ENCODE measurements at places on chromosomes 5 and 9. TPM values are rescaled to one million over a fixed set of nuclear protein-coding genes. Genes with fewer than 3 reads are reported as not detected.

GRCh38 chr9:110580850-110581249 is 1.3 kb upstream of the SVEP1 start:
- no peak overlapping the region for H3K27ac ChIP-seq
- no peak overlapping the region for H3K4me3 ChIP-seq
- no peaks in the 10 kb centered on the region for H3K36me3 ChIP-seq
- no peak for DNase-seq
- peaks cover 2% of the 10 kb centered on the region for H3K4me1 ChIP-seq
- H3K27me3 ChIP-seq = no peaks in the 10 kb centered on the region

DNA sequence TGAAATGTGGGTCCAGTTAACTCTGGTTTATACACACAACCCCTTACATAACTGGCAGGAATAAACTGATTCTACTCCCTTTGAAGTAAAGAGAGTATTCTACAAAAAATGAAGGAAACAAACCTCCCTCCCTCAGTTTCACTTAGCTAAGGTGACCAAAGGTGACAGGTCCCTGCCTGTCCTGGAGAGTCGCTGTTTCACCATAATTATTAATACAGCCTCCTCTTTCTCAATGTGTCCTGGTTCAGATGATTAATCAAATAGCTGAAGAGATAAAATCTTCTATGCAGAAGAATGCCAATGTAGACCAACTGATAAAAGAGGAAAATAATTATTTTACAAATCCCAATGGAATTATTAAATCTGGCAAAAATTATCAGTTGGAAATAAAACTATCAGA is 163.7 kb upstream of the GNA14 start:
- no peaks in the 10 kb centered on the region for H3K27me3 ChIP-seq
- H3K27ac ChIP-seq = no peak overlapping the region
- no peaks in the 10 kb centered on the region for H3K36me3 ChIP-seq
- DNase-seq = no peak

- no peak for DNase-seq
- H3K27me3 ChIP-seq = no peaks in the 10 kb centered on the region
- H3K4me3 ChIP-seq = peak within 1 kb of the TSS; percentile 34
Observed at GRCh38 chr5:42811591-42812446, at the start of gene SELENOP. Gene SELENOP, minus strand, starts transcription at chr5:42811892. Its CDS starts 3,539 bp downstream, at chr5:42808353.

GRCh38 chr9:137073992-137074399 is 3.3 kb upstream of the UAP1L1 start:
- no peaks in the 10 kb centered on the region for H3K27me3 ChIP-seq
- H3K4me1 ChIP-seq = no peaks in the 10 kb centered on the region
- H3K27ac ChIP-seq = no peak overlapping the region

DNA sequence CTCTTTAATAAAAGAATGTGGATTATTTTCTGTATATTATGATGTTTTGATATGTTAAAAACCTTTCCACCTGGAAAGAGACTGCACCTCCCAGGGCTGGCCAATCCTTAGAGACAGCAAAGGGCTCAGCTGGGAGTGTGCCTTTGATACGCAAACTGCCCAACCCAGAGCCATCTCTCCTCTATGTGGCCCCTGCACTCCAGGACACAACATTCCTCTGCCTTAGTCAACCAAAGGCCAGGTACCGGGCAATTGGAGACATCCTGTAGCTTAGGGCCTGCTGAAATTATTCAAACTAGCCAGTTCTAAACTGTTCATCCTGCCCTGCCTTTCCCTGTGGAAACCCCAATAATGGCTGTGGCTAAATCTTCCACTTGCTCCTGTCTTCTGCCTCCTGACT is 5.0 kb upstream of the HSPB3 start:
- H3K36me3 ChIP-seq = no peaks in the 10 kb centered on the region
- no peak for DNase-seq
- H3K27me3 ChIP-seq = no peaks in the 10 kb centered on the region
- no peak overlapping the region for H3K27ac ChIP-seq

Gene PCDHGA3
- total RNA-seq = 7.4 TPM

- no peaks in the 10 kb centered on the region for H3K27me3 ChIP-seq
- no peak overlapping the region for H3K27ac ChIP-seq
- no peaks in the 10 kb centered on the region for H3K36me3 ChIP-seq
Observed at GRCh38 chr9:89743573-89744254, 138.9 kb downstream of the GADD45G start.

GRCh38 chr5:87788416-87788815 is 375.7 kb upstream of the CCNH start:
- no peaks in the 10 kb centered on the region for H3K27me3 ChIP-seq
- no peak overlapping the region for H3K4me3 ChIP-seq
- H3K36me3 ChIP-seq = no peaks in the 10 kb centered on the region
- H3K27ac ChIP-seq = no peak overlapping the region

GRCh38 chr5:130278136-130278535 is 373.9 kb downstream of the CHSY3 start:
- H3K4me3 ChIP-seq = no peak overlapping the region
- peaks cover 3% of the 10 kb centered on the region for H3K4me1 ChIP-seq
- no peak overlapping the region for H3K27ac ChIP-seq

Gene RGS7BP
- 27.3 TPM for total RNA-seq

DNA sequence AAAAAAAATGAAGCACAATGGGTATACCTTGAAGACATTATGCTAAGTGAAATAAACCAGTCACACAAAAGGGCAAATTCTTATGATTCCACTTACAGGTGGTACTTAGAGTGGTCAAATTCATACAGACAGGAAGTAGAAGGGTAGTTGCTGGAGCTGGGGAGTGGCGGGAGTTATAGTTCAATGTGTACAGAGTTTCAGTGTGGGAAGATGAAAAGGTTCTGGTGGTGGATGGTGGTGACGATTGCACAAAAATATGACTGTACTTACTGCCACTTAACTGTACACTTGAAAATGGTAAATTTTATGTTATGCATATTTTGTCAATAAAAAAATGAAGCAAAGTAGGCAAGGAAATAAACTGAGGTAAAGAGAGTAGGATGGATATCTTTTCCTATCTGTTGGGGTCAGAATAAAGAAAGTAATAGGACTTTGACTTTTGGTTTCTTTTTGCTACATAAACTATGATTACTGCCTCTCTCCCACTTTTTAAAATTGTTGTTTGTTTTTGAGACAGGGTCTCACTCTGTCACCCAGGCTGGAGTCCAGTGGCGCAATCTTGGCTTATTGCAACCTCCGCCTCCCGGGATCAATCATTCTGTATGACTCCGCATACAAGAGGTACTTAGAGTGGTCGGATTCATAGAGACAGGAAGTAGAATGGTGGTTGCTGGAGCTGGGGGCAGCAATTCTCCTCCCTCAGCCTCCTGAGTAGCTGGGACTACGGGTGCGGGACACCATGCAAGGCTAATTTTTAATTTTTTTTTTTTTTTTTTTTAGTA is 4.0 kb upstream of the PSAT1 start:
- no peak for DNase-seq
- no peaks in the 10 kb centered on the region for H3K4me1 ChIP-seq
- H3K36me3 ChIP-seq = no peaks in the 10 kb centered on the region
- no peak overlapping the region for H3K27ac ChIP-seq
- no peak overlapping the region for H3K4me3 ChIP-seq

DNA sequence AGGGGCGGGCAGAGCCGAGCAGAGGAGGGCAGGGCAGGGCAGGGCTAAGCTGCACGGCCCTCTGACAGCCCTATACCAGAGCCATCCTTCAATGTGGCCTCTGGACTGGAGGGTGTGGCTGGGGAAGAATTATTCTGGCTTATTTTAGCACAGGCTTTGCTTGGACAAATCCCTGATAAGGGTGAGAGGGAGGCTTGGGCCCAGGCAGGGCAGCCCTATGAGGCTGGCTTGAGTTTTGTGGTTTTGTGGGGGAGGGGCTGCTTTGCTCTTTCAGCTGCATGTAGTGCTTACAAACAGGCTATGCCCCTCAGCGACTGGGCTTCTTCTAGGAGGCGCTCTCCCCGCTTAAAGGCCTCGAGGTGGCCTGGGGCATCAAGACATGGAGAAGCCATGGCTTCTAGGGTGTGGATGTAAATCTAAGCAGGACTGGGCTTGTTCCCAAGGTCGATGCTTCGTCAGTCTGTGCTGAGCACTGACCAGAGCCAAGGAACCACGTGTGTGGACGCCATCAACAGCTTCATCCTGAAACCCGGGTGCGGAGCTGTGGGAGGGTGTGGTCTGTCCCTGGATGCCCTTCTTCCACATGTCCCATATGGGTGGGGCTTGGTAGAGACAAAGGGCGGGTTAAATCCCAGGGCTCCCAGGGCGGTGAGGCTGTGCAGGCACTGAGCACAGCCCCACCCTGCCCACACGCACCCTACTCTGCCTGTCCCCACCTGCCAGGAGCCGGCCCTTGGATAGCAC is 45.7 kb upstream of the IPPK start:
- H3K4me1 ChIP-seq = no peaks in the 10 kb centered on the region
- no peak overlapping the region for H3K27ac ChIP-seq
- DNase-seq = peak; percentile 66
- H3K27me3 ChIP-seq = no peaks in the 10 kb centered on the region
- H3K36me3 ChIP-seq = peaks cover 22% of the 10 kb centered on the region
- no peak overlapping the region for H3K4me3 ChIP-seq

Gene P4HA2
- total RNA-seq = 39.8 TPM

Gene HSPB3
- 1.5 TPM for total RNA-seq

- no peak overlapping the region for H3K4me3 ChIP-seq
- H3K4me1 ChIP-seq = no peaks in the 10 kb centered on the region
- H3K27me3 ChIP-seq = no peaks in the 10 kb centered on the region
- DNase-seq = no peak
Observed at GRCh38 chr5:125286271-125286670, 539.8 kb upstream of the ZNF608 start.

GRCh38 chr9:90129446-90129845 is 513.2 kb downstream of the DIRAS2 start:
- H3K4me1 ChIP-seq = no peaks in the 10 kb centered on the region
- H3K4me3 ChIP-seq = no peak overlapping the region
- H3K27me3 ChIP-seq = no peaks in the 10 kb centered on the region
- no peaks in the 10 kb centered on the region for H3K36me3 ChIP-seq

GRCh38 chr5:56517011-56517416 is 283.9 kb upstream of the ANKRD55 start:
- H3K36me3 ChIP-seq = no peaks in the 10 kb centered on the region
- H3K4me1 ChIP-seq = no peaks in the 10 kb centered on the region
- peak; percentile 60 for DNase-seq
- H3K4me3 ChIP-seq = no peak overlapping the region
- H3K27me3 ChIP-seq = no peaks in the 10 kb centered on the region
